ENCODE measurements at places on chromosomes 7 and 10.

DNA sequence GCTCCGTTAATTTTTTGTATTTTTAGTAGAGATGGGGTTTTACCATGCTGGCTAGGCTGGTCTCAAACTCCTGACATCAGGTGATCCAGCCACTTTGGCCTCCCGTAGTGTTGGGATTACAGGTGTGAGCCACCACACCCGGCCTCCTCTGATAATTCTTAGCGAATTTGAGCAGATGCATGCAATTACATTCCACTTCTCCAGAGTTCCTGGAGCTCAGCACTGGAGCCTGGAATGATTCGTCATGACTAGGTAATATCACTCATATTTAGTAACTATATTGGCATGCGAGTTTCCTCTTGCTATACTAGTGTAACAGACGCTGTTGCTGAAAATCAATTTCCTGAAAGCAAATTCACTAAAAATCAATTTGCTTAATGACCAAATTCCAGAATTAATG lies 86.8 kb downstream of the MKX start:
- DNase-seq, result no peak

- no peak for DNase-seq
These were observed 64.4 kb downstream of the SUGCT start for GRCh38 chr7:40199076-40199802.

GRCh38 chr10:29634764-29635625 lies at the start of gene SVIL:
Gene SVIL, minus strand, starts transcription at chr10:29634971. Its CDS starts 79,913 bp downstream, at chr10:29555058.
- peak; percentile 89 for DNase-seq

DNA sequence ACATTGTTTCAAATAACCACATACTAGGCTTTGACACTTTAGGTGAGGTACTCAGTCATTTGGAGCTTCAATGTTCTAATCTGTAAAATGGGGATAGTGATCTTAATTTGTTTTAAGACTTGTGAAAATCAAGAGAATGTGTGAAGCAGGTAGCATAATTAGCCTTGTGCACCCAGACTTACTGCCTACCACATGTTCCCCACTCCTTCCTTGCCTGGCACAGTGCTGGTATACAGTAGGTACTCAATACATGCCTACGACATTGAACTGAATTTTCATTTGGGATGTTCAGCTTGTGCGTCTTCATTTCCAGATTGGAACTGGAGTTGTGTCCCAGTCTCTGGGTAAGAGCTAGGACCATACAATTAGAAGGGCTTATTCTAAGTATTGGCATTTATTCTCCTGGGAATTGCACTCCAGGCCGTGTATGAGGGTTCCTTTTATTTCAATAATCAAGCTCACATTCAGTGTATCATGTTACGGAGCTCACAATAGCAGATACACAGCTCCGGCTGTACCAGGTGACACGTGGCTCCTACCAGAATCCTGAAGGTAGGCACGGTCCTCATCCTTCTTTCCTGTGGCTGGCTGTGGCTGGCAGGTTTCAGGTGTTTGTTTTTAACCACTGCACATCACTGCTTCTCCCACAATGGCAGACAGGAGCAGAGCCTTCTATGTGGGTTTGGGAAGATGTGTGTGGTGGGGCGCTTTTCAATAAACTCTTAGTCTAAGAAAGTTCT lies 109.4 kb upstream of the PDCD4 start:
- no peak for DNase-seq

- DNase-seq, result peak; percentile 75
These were observed 6.7 kb downstream of the CACUL1 start for GRCh38 chr10:118748041-118748440.

DNA sequence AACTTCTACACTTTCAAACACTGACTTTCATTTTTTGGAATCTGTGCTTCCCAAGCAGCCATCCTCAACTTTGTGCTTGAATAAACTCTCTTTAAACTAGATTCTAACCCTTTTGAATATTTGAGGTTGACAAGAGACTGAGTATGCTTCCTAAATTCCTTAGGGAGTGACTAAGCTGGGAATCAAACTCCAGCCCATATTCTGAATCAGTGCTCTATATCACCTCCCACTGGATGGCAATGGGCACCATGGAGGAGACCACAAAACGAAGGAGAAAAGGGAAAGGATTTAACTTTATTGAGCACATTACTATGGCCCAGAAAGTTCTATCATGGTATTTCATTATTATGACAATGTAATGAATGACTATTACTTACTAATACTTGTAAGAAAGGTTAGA lies 17.2 kb upstream of the SLC26A4 start:
- DNase-seq, result no peak

- DNase-seq, result no peak
These were observed 41.2 kb downstream of the TNS3 start for GRCh38 chr7:47540387-47541350.

- no peak for DNase-seq
These were observed 18.0 kb upstream of the HILPDA start for GRCh38 chr7:128437426-128438332.

DNA sequence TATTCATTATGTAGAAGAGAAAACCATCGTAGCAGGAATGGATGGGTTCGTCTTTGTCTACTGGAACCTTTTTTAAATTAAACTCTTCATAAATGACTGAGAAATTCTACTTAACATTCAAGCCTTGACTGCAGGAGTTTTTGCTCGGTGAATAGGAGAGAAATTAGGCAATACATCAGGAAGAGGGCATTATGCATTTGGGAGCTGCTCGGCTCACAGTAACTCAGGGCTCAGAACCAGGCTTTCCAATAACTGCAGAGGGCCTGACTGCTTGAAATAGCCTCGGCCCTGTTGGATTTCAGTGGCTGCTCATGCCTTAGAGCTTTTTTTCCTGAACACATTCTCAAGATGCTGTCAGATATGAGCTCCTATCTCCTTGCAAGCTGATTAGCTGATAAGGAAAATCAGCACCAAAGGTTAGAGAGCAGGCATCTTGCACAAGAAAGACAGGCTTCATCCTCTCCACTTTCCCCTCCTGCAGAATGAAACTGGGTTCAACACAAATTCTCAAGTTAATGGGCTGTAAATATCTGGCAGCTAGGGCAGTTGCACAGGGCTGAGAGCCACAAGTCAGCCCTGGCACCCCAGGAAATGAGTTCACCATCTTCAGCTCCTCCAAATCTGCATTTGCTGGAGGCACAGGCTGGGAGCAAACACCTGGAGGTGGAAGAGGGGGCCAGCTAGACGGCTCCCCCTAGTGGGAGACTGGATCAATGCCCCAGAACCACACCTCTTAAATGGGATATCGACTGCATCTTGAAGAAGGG lies 24.3 kb downstream of the TECTB start:
- DNase-seq, result peak; percentile 79

DNA sequence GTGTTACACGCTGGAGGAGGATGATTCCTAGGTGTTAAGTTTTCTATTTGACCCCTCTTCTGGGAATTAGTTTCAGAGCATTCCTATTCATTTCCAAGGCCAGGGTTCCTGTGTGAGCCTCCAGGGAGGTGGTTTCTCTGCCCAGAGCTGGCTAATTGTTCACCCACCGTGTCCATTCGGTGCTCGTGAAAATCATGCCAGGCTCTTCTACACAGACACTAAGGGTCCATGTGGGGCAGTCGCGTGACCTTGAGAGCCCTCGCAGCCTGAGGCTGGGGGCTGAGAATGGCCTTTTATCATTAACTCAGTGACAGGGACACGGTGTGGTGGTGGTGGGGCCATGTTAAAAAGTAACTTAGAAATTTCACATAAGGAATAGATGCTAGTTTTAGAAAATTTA lies 83.7 kb downstream of the EMX2 start:
- DNase-seq, result no peak

DNA sequence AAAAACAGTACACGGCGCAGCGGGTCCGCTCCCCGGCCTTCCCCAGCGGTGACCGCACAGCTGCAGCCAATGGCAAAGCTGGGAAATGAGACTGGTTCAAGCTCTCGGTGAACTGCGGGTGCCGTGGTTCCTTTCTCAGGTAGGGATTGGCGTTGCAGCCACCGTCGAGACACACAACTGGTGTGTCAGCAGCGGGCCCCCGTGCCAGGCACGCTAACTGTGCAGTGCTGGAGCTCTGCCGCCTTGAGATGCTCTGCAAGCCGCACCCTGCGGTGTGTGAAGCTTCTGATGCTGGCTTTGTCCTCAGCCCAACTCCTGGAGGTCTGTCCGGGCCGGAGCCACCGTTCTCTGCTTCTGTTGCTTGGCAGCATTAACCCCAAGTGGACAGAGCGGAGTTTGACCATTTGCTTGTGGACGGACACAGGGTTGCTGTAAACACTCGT lies 20.6 kb upstream of the NKX6-2 start:
- no peak for DNase-seq

DNA sequence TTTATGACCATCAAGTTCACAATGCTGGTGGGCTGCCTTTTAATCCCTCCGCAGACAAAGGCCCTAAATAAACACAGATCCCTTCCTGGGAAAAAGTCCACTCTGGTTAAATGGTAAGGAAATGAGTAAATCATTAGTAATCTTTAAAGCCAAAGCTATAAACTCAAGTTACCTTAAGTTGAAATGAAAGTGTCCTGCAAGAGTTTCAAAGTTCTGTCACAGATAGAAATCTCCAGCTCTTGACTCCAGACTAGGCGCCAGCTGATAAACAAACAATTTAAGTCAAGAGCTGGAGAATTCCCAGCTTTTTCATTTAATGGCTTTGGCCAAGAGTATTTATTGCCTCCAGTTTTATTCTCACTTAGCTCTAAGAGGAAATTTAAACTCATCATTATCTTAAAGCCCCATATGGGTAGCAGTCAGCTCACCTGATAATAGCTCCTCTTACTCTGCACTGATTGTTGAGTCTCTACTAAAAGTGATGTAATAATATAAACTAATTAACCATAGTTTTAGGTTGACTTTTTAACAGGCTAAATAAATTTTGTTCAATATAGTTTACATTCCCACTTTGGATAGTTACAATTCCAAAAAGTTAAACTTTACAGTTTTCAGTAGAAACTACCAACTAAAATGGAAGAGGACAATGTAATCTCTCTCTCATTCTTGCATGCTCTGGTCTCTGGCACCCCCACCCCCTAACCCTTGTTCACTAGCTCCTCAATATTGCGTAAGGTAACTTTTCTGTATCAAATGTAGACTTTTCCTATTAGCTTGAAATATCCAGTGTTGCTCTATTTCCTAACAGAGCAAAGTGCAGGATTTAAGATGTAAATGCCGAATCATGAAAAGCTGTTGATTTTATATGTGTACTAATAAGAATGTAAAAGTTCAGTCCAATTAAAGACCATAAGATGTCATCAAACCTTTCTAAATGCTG lies 56.1 kb downstream of the HIBADH start:
- peak; percentile 79 for DNase-seq

- DNase-seq, result peak; percentile 35
These were observed 194.8 kb downstream of the MAD1L1 start for GRCh38 chr7:2037808-2038522.

GRCh38 chr10:607545-608185 lies 81.8 kb downstream of the DIP2C start:
- DNase-seq, result no peak

GRCh38 chr7:156560696-156561095 lies 79.9 kb upstream of the RNF32 start:
- DNase-seq, result no peak

- DNase-seq, result no peak
These were observed 205.2 kb upstream of the PDE1C start for GRCh38 chr7:32275216-32276009.

- DNase-seq, result peak; percentile 58
These were observed 3.6 kb downstream of the ZSCAN21 start for GRCh38 chr7:100053215-100053614.

- no peak for DNase-seq
These were observed 28.7 kb downstream of the TMEM106B start for GRCh38 chr7:12239806-12240205.

GRCh38 chr10:53574024-53574423 lies 801.4 kb upstream of the MBL2 start:
- DNase-seq, result no peak

DNA sequence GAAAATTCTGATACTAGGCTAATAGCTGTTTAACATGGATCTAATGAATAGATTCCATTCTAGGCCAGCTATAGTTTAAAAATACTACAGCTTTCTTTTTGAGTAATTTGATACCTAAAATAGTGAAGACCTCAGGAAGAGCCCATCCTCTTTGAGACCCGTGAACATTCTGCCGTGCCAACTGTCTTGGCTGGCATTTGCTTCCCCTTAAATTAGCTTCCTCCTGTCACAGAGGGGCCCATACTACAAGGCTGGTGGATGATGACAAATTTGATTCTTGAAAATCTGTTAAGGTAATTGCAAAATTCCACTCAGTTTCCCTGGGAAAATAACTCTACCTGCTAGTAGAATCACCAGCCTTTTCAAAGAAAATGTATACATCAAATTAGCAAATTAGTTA lies 385.0 kb downstream of the DPP6 start:
- DNase-seq, result no peak

DNA sequence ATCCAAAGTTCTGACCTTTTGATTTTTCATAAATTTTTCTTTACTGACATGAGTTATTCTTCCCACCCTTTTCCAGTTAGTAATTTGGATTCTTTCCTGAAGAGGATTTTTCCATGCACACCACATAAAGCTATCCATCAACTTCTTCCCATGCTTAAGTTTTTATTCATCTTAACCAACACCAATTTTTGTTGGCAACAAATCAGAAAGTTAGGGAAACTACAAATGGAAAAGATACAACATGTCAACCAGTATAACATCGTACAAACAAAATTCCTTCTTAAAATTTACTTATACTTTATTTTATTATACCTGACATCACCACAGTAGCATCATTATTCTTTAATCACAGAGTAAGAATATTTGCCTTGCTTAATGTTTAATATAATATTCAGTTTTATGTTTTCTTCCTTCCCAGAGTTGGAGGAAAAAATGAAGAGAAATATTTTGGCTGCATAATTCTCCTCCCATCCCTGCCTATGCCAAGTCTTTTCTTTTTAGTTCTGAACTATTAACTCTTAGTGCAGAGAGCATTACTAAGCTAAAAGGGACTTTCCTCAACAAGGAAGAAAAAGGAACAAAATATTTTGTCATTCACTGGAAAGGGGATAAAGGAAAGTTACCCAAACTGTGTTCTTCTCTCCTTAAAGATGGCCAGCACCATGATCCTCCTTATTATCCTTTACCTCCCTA lies 67.5 kb upstream of the MEOX2 start:
- DNase-seq, result no peak

- DNase-seq, result no peak
These were observed 51.1 kb downstream of the EEPD1 start for GRCh38 chr7:36204044-36204663.

DNA sequence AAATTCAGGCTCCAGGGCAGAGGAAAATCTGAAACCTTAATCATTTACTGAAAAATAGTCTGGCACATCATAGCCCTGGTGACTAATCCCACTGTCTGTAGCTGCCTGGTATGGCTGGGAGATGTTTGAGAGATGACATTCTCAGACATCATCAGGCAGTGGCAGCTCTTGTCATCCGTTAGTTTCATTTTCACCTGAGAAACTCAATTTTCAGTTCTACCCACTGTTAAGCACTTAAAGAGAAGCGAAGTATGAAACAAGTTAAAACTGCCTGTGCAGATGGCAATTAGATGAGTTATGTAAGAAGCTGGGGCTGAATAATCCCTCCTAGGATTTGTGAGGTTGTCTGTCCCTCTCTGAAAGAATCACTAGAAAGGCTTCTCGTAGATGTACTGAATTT lies 150.2 kb downstream of the NSUN6 start:
- no peak for DNase-seq

GRCh38 chr7:159195946-159196345 lies 51.3 kb upstream of the VIPR2 start:
- no peak for DNase-seq
